A172 (cell line): ENCODE measurements at places on chromosomes 12 and 14. TPM values are rescaled to one million over a fixed set of nuclear protein-coding genes. Genes with fewer than 3 reads are reported as not detected.
A peak's percentile ranks its signal among the peaks of the same experiment; 100 is the strongest.

DNA sequence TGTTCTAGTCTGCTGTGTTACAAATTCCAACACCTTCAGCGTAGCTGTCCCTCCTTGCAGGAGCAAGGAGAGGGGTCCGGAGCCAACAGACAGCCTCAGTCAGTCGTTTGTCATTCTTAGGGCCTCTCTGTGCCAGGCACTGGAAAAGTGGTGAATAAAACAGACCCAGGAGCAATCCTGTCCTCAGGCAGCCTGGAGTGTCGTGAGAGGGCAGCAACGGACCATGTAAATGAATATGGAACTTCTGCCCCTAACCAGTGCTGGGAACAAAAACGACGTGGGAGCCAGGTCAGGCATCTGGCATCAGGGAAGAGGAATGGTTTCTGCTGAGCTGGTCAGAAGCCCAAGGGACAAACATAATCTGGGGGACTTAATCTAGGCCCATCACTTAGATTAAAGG is 64.8 kb upstream of the PSMC1 start:
- DNase-seq = no peak

- DNase-seq = no peak
Observed at GRCh38 chr12:19373586-19373985, 65.7 kb upstream of the AEBP2 start.

GRCh38 chr12:128790221-128790620 is 33.5 kb downstream of the SLC15A4 start:
- DNase-seq = no peak

- peak; percentile 1 for DNase-seq
Observed at GRCh38 chr14:59707778-59708561, 131.4 kb upstream of the CCDC175 start.

DNA sequence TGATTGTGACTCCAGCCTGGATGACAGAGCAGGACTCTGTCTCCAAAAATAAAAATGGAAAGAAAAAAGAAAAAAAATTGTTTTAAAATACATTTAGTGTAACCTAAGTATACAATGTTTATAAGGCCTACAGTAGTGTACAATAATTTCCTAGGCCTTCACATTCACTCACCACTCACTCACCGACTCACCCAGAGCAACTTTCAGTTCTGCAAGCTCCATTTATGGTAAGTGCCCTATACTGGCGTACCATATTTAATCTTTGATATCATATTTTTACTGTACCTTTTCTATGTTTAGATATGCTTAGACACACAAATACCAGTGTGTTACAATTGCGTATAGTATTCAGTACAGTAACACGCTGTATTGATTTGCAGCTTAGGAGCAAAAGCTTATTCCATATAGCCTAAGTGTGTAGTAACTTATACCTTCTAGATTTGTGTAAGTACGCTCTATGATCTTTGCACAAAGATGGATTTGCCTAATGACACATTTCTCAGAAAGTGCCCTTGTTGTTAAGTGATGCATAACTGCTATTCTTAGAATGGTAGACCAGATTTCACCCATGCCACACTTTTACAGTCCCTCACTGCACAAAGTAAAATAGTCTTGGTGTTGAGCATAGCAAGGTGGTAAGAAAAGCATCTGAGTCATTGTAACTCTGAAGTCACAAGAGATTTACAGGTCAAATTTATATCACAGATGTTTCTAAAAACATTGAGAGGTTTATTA is 151.9 kb downstream of the LRRK2 start:
- DNase-seq = no peak

The MYRFL gene
- total RNA-seq = not detected in 2 replicates

- no peak for DNase-seq
Observed at GRCh38 chr14:38078393-38078792, 129.3 kb upstream of the SSTR1 start.

DNA sequence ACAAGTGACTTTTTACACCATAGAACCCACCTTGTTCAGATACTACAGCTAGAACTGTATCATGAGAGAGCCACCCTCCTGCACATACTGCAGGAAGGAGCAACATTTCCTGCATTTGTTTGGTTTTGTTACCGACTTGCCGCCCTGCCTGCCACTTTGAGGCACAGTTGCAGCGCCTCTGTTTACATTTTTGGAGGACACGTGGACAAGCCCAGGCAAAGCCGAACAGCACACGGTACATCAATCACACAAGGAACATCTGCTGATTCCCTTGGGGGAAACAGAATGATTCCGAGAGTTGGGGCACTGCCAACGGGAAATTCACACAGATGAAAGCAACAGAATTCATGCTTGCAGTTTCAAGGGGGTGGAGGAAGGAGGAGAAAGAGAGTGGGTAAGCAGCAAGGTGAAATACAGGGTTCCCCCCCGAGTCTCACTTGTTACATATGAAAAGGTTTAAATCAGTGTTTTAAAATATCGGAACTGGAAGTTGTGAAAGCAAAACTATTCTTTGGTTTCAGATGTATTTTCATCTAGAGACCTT is 110.7 kb downstream of the BTG1 start:
- DNase-seq = peak; percentile 16

DNA sequence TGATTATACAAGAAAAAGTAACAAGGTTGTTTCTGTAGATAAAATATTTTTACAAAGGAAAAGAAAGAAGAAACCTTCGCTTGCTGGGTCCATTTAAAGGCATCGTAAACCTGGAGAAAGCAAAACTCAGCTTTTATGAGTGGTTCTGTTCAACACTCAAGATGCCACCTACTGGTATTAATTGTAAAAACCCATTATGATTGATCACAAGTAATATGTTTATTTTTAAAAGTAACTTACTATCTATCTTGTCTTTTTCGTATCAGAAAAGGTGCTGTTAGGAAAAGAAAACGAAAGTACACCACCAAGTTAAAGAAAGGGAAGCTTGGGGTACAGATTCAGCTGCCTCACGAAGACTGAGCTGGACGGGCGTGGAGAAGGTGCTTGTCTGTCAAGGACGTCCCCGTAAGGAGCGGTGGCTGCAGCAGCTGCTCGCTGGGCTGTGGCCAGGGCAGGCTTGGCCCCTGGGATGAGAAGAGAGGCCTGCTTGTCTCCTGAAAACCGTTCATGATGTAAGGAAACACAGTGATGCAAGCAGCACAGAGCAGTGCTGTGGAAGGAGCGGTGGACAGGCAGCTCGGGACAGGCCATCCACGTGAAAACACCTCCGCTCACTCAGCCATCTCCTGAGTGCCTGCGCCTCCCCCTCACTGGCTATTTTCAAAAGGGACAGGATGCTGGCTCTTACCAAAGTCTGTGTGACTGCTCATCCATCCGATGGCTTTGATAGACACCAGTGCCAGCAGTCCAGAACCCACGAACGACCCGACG is 25.0 kb downstream of the SLC15A4 start:
- no peak for DNase-seq

The IL22 gene
- total RNA-seq = not detected in 2 replicates
